Progenitor cell of endocrine pancreas (in vitro differentiated cells): ENCODE measurements at places on chromosomes 4 and X. TPM values are rescaled to one million over a fixed set of nuclear protein-coding genes. Genes with fewer than 3 reads are reported as not detected.

Gene EDA2R
- 4.2 and 6.6 TPM in 2 replicates for total RNA-seq

Gene TBC1D25
- 12.6 and 14.5 TPM in 2 replicates for total RNA-seq

Gene SULT1E1
- 15.3 and 24.9 TPM in 2 replicates for total RNA-seq

Gene GPR119
- total RNA-seq: 1.6 and 3.1 TPM in 2 replicates

Gene TRO
- total RNA-seq: 156 and 169 TPM in 2 replicates

Gene KCND1
- total RNA-seq: 8.0 and 8.2 TPM in 2 replicates

Gene TMPRSS11A
- not detected in 2 replicates for total RNA-seq

Gene WDR17
- 5.1 and 5.2 TPM in 2 replicates for total RNA-seq
